ENCODE measurements at places on chromosomes 4 and X. TPM values are rescaled to one million over a fixed set of nuclear protein-coding genes. Genes with fewer than 3 reads are reported as not detected.

GRCh38 chr4:151100531-151100930 lies 1.1 kb downstream of the RPS3A start:
- no peak for DNase-seq

DNA sequence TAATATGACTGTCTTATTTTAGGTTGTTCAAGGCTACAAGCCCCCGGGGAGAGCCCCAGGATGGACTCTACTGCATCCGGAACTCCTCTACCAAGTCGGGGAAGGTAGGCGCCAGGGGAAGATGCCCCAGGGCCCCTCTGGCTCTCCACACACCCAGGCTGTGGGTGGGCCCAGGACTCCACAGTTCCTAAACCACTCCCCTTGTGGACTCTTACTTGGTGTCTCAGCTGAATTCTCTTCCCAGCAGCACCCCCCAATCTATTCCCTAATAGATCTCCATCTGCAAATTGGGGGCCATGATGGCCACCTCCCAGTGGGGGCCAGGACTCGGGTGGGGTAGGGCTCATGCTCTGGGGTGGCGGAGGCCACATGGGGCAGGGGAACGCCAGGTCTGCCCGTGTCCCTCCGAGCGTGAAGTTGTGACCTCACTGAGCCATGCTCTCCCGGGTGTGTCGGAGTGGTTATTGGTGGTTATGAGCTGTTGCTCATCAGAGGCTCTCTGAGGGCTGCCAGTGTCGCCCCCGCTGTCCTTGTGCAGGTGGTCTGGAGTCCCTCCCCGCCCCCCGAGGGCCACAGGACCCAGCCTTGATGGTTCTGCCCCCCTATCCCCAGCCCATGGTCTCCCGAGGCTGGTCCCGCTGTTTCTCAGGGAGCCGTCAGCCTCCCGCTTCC lies 11.2 kb upstream of the ADD1 start:
- DNase-seq: no peak

GYG2 gene
- total RNA-seq: 9.0 TPM

DNA sequence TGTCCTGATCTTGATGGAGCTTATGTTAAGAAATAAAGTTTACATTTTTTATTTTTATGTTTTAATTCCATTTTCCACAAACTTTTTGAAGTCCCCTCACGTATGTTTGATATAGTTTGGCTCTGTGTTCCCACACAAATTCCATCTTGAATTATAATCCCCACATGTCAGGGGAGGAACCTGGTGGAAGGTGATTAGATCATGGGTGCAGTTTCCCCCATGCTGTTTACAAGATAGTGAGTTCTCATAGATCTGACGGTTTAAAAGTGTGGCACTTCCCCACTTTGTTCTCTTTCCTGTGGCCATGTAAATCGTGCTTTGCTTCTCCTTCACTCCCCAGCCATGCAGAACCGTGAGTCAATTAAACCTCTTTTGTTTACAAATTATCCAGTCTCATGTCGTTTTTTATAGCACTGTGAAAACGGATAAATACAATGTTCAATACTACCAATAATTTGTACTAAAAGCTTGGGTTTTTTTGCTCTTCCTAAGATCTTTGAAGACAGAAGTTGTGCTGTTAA lies 89.8 kb downstream of the PAPSS1 start:
- no peak for DNase-seq

COL4A6 gene
- total RNA-seq: 0.15 TPM

- DNase-seq: no peak
These were observed 678 bp downstream of the DNAAF6 start for GRCh38 chrX:107207089-107207488.

DNA sequence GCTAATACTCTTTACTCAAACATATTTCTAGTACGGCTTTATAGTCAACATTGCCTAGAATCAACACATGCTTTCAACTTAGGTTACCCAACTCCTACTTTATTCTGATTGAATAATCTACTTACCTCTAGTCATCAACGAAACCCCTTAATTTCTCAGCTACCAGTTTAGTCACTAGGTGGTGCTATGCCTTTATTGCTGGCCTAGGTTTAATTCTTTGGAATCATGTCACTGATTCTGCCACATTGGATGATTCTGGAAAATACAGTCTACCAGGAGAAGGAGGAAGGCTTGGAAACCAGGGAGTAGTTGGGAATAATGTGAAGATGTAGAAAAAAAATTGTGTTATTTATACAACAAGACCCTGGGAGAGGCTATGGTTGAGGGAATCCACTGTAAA lies 167.7 kb downstream of the DCAF12L2 start:
- DNase-seq: no peak

- no peak for DNase-seq
These were observed 152.8 kb upstream of the DIPK2B start for GRCh38 chrX:45353456-45353855.

SHOX gene
- not detected for total RNA-seq

GRCh38 chr4:95411371-95412088 lies 137.2 kb downstream of the UNC5C start:
- DNase-seq: no peak

DNA sequence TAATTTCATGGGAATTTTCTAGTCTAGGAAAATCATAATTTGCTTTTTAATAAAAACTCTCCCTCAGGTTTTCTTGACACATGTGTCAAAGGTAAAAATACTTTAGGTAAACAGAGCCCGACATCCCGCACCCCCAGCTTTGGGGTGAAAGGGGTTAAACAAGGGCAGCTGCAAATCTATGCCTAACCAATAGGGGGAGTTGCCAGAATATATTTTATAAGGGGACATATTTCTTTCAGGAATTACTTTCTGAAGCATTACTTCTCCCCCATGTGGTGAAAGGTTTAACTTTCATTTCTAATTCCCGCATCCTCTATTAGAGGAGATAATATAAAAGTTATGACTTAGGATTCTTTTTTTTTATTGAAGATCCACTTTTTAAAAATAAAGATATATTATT lies 53.9 kb upstream of the HEPH start:
- no peak for DNase-seq

DOCK11 gene
- 1.4 TPM for total RNA-seq

PHOX2B gene
- not detected for total RNA-seq

HSFX3 gene
- total RNA-seq: not detected

DNA sequence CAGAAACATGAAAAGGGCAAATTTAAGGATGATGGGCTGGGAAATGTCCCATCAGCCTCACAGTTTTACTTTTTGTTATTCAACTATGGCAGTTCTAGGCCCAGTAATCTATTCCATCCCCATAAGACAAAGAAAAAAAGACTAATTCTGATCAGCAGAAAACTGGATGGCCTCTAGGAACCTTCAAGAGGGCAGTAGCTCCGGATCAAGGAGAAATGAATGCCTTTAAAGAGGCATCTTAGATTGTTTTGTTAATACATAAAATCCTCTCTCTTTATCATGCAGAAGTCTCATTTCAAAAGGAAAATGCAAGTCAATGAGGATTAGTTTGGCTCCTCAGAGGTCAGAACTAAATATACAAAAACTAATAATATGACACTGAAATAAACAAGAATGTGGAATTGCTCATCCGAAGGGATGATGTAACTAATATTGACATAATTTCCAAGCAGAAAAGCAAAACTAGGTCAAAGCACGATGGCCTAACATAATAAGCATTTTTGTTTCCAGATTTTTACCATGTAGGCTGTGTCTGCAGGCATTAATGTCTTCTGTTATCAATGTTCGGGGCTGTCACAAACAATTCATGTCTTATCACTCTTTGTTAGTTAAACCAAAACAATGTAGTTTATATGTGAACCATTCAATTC lies 8.8 kb downstream of the MID1 start:
- no peak for DNase-seq

GRCh38 chrX:8783097-8783713 lies 18.0 kb downstream of the FAM9A start:
- peak; percentile 17 for DNase-seq

NIPAL1 gene
- 21.0 TPM for total RNA-seq

DNA sequence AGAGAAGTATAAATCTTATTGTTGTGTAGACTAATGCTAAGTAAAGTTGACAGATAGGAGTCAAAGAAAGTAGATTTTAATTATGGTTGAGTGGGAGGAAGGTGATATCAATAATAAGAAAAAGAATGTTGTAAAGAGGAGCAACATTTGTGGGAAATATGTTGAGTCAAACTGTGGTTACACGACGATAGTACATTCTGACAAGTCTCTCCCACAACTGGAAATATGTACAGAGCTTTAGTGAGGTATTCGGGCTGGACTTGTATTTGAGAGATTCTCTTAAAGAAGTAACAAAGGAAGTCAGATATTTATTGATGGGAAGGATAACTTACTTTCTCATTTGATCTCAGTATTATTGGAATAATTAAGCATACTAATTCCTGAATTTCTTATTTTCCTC lies 525.3 kb upstream of the MAGEB2 start:
- DNase-seq: no peak

- no peak for DNase-seq
These were observed 51.7 kb upstream of the PJA1 start for GRCh38 chrX:69216911-69217310.

GRCh38 chr4:79209822-79210635 lies 115.8 kb downstream of the NAA11 start:
- DNase-seq: peak; percentile 46

GRCh38 chr4:69649629-69650028 lies 3.4 kb downstream of the UGT2A1 start:
- DNase-seq: no peak

GRCh38 chrX:70437011-70437410 lies 7.6 kb upstream of the DLG3 start:
- DNase-seq: no peak

UNC5C gene
- not detected for total RNA-seq

- DNase-seq: no peak
These were observed 8.2 kb downstream of the MID1 start for GRCh38 chrX:10612215-10612614.
